ENCODE measurements at places on chromosomes 13 and 19. TPM values are rescaled to one million over a fixed set of nuclear protein-coding genes. Genes with fewer than 3 reads are reported as not detected.
A peak's percentile ranks its signal among the peaks of the same experiment; 100 is the strongest.

DNA sequence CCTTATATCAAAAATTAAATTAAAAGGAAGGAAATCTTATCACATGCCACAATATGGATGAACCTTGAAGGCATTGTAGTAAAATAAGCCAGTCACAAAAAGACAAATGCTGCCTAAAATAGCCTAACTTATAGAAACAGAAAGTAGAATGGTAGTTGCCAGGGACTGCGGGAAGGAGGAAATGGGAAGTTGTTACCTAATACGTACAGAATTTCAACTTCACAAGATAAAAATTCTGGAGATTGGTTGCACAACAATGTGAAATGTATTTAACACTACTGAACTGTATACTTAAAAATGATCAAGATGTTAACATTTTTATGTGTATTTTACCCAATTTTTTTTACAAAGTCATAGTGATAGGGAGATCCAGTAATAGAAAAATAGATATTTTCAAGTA is 10.2 kb upstream of the N4BP2L2 start:
- H3K4me1 ChIP-seq, result no peaks in the 10 kb centered on the region
- DNase-seq, result no peak
- no peaks in the 10 kb centered on the region for H3K36me3 ChIP-seq
- no peaks in the 10 kb centered on the region for H3K27me3 ChIP-seq
- no peak overlapping the region for H3K27ac ChIP-seq

DNA sequence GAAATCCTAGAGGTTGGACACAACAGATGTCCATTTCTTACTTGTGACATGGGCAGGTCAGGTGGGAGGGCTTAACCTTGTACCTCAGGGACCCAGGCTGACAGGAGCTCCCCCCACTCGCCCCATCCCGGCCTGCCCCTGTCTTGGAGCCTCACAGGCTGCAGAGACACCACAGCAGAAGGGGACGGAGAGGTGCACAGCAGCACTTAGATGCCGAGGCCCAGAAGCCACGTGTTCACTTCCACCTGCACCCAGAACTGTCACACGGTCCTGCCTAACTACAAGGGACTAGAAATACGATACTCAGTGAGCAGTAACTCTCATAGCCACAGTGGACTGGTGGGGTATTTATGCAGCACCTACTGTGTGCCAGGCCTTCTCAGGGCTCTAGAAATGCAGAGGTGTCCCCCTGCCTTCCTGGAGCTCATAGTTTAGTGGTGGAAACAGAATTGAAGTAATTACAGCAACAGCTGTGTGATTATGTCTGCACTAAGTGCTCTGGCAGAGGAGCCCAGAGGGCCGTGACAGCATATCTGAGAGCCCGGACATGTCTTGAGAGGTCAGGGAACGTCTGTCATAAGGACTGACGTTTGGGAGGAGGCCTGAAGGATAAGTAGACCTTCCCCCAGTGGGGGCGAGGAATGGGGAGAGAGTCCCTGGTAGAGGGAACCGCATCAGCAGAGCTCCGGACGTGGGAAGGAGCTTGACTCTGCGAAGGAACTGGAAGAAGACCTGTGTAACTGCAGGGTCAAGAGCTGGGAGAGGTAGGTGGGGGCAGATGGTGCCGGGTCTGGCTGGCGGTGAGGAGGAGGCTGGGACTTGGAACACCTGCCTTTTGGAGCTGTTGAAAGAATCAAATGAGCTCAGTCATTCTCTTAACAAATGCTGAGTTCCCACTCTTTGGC is 130.0 kb downstream of the SIPA1L3 start:
- H3K4me1 ChIP-seq, result peaks cover 31% of the 10 kb centered on the region
- no peak for DNase-seq
- no peak overlapping the region for H3K4me3 ChIP-seq
- H3K27me3 ChIP-seq, result no peaks in the 10 kb centered on the region

GRCh38 chr13:46463719-46464118 is 76.7 kb upstream of the RUBCNL start:
- DNase-seq, result no peak
- no peaks in the 10 kb centered on the region for H3K36me3 ChIP-seq
- H3K4me1 ChIP-seq, result no peaks in the 10 kb centered on the region
- no peak overlapping the region for H3K4me3 ChIP-seq
- H3K27ac ChIP-seq, result no peak overlapping the region

- H3K27ac ChIP-seq, result no peak overlapping the region
- no peak for DNase-seq
- no peak overlapping the region for H3K4me3 ChIP-seq
Measured at GRCh38 chr13:107531816-107532215, 683.5 kb downstream of the LIG4 start.

- no peak overlapping the region for H3K27ac ChIP-seq
- peaks cover 10% of the 10 kb centered on the region for H3K4me1 ChIP-seq
- no peaks in the 10 kb centered on the region for H3K36me3 ChIP-seq
- no peak overlapping the region for H3K4me3 ChIP-seq
- H3K27me3 ChIP-seq, result no peaks in the 10 kb centered on the region
- no peak for DNase-seq
Measured at GRCh38 chr13:27599845-27600553, 20.3 kb downstream of the LNX2 start.

DNA sequence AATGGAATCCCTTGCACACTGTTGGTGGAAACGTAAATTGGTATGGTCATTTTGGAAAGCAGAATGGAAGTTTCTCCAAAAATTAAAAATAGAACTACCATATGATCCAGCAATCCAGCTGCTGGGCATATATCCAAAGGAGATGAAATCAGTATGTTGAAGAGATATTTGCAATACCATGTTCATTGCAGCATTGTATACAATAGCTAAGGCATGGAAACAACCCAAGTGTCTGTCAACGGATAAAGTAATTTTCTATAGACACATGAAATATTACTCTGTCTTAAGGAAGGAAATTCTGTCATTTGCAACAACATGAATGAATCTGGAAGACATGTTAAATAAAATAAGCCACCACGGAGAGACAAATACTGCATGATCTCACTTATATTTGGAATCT is 124.7 kb downstream of the GPC5 start:
- no peak overlapping the region for H3K27ac ChIP-seq
- no peaks in the 10 kb centered on the region for H3K4me1 ChIP-seq
- H3K36me3 ChIP-seq, result no peaks in the 10 kb centered on the region
- no peak for DNase-seq
- no peak overlapping the region for H3K4me3 ChIP-seq
- no peaks in the 10 kb centered on the region for H3K27me3 ChIP-seq

- no peak overlapping the region for H3K4me3 ChIP-seq
- DNase-seq, result no peak
- no peaks in the 10 kb centered on the region for H3K4me1 ChIP-seq
- no peaks in the 10 kb centered on the region for H3K36me3 ChIP-seq
Measured at GRCh38 chr13:91891141-91891540, 492.7 kb downstream of the GPC5 start.

- no peak for DNase-seq
- H3K27ac ChIP-seq, result no peak overlapping the region
- H3K27me3 ChIP-seq, result no peaks in the 10 kb centered on the region
- no peaks in the 10 kb centered on the region for H3K4me1 ChIP-seq
- H3K36me3 ChIP-seq, result no peaks in the 10 kb centered on the region
Measured at GRCh38 chr13:36552334-36552733, 120.0 kb downstream of the CCNA1 start.

DNA sequence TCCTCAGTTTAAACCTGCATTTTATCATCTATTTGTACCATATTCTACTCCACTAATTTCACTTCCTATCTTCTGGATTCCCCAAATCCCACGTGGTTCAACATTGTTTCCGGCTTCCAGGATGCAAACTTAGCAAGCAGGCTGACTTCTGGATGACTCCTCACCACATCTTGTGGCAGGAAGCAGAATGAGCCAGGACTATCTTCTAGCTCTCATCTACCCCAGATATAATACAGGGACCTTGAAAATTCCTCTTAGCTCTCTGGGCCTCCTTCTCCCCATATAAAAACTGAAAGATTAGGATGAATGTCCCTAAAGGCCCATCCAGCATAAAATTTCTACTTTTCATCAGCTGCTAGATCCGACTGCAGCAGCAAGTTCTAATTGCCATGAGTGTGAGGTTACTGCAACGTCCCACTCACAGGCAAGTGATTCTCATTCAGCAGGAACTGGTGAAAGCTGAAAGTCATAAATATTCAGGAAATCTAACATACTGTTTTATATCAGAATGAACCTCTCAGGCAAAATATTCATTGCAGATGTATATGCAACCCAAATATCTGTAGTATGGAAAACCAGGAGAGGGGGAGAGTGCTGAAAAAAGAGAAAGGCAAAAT is 93.4 kb downstream of the KCTD12 start:
- H3K27me3 ChIP-seq, result no peaks in the 10 kb centered on the region
- no peak for DNase-seq
- H3K4me3 ChIP-seq, result no peak overlapping the region
- no peaks in the 10 kb centered on the region for H3K36me3 ChIP-seq
- H3K27ac ChIP-seq, result no peak overlapping the region
- no peaks in the 10 kb centered on the region for H3K4me1 ChIP-seq

DNA sequence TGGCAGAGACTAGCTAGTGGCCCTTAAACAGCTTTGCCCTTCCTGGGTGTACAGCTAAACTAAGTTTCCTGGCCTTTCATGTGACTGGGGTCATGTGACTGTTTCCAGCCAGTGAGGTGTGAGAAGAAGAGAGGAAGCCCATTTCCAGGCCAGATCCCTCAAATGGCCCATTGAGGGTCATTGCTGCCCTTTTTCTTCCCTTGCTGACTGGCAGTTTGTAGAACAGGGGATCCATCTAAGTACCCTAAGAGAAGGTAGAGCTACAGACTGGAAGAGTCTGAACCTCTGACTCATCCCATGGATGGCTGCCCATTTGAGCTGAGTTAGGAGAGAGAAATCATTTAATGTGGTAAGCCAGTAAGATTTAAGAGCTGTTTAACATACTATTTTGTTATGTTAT is 2.8 kb downstream of the SWSAP1 start:
- peaks cover 28% of the 10 kb centered on the region for H3K4me1 ChIP-seq
- peak overlapping the region; percentile 63 for H3K27ac ChIP-seq
- no peaks in the 10 kb centered on the region for H3K27me3 ChIP-seq

DNA sequence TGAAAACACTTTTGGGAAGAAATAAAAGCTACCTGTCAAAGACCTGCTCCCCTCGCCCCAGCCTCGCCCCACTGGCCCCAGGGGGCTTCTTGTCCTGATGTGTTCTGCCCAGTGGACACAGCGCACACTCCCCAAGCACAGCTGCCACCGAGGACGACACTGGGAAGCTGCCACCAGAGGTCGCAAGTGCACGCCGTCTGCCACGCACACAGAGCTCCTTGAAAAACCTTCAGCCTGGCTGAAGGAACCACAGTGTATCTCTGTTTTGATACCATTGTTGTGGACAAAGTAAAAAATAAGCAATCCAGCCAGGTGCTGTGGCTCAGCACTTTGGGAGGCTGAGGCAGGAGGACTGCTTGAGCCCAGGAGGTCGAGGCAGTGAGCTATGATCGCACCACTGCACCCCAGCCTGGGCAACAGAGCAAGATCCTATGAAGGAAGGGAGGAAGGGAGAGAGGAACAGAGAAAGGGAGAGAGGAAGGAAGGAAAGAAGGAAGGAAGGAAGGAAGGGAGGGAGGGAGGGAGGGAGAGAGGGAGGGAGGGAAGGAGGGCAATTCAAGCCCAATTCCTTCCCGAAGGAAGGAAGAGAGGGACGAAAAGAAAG is 57.3 kb downstream of the CEBPG start:
- H3K27me3 ChIP-seq, result no peaks in the 10 kb centered on the region
- H3K27ac ChIP-seq, result no peak overlapping the region
- no peaks in the 10 kb centered on the region for H3K4me1 ChIP-seq
- H3K36me3 ChIP-seq, result no peaks in the 10 kb centered on the region
- no peak for DNase-seq

- H3K27me3 ChIP-seq, result no peaks in the 10 kb centered on the region
- no peak for DNase-seq
- H3K4me3 ChIP-seq, result no peak overlapping the region
Measured at GRCh38 chr19:36423925-36424324, 5.5 kb upstream of the ZFP82 start.

DNA sequence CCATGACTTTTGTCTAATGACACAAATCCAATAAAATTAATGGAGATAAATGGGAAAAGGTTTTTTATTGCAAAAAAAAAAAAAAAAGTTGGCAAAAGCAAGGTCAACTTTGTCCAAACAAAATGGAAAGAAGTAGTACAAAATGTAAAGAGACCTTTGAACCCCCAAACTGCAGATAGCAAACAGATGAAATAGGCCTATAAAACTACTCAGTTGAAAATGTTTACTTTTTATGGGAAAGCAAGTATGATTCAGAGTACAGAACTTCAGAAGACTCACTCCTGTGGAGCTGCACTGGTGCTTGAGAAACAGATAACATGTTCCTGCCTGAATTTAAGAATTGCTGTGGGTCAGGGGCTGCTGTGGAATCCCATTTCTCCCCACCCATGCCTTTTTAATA is 9.8 kb upstream of the ZNF177 start:
- H3K4me1 ChIP-seq, result no peaks in the 10 kb centered on the region
- H3K4me3 ChIP-seq, result no peak overlapping the region
- no peak for DNase-seq
- no peaks in the 10 kb centered on the region for H3K27me3 ChIP-seq

- H3K4me1 ChIP-seq, result no peaks in the 10 kb centered on the region
- DNase-seq, result no peak
- H3K4me3 ChIP-seq, result no peak overlapping the region
- no peak overlapping the region for H3K27ac ChIP-seq
- H3K27me3 ChIP-seq, result peaks cover 1% of the 10 kb centered on the region
- H3K36me3 ChIP-seq, result no peaks in the 10 kb centered on the region
Measured at GRCh38 chr19:55546822-55547614, 1.7 kb upstream of the SBK3 start.

- no peak for DNase-seq
- H3K36me3 ChIP-seq, result no peaks in the 10 kb centered on the region
- H3K4me1 ChIP-seq, result no peaks in the 10 kb centered on the region
- H3K27me3 ChIP-seq, result no peaks in the 10 kb centered on the region
- no peak overlapping the region for H3K27ac ChIP-seq
Measured at GRCh38 chr13:22960827-22961226, 220.0 kb upstream of the SGCG start.

DNA sequence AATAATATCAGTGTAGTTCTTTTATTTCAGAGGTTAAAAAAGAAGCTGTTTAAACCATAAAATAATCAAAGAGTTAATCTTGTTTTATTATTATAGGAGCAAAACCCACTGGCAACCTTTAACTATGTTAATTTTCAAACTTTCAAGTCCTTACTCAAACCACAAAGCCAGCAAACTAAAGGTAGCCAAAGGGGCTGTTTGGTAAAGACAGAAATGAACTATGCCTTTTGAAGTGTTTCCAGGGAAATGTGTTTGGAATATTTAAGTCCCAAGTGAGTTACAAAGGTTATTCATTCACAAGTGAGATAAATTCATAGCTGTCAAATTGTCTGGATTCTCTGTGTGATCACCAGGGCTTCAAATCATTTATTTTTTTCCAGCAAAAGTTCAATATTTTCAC is 264.7 kb downstream of the MZT1 start:
- H3K36me3 ChIP-seq, result no peaks in the 10 kb centered on the region
- H3K4me1 ChIP-seq, result no peaks in the 10 kb centered on the region
- no peaks in the 10 kb centered on the region for H3K27me3 ChIP-seq
- DNase-seq, result no peak
- H3K27ac ChIP-seq, result no peak overlapping the region

GRCh38 chr19:29248332-29248844 is 35.4 kb upstream of the UQCRFS1 start:
- DNase-seq, result no peak
- no peaks in the 10 kb centered on the region for H3K4me1 ChIP-seq
- no peaks in the 10 kb centered on the region for H3K27me3 ChIP-seq
- no peak overlapping the region for H3K4me3 ChIP-seq

The NCR1 gene
- total RNA-seq, result not detected

The EDDM13 gene
- total RNA-seq, result not detected

The GPR12 gene
- not detected for total RNA-seq

The FUT1 gene
- not detected for total RNA-seq

The ATF5 gene
- total RNA-seq, result 83.1 TPM

All from GM12878 (cell line).